ENCODE measurements at places on chromosomes 13 and 19. TPM values are rescaled to one million over a fixed set of nuclear protein-coding genes. Genes with fewer than 3 reads are reported as not detected.

- DNase-seq: no peak
Observed at GRCh38 chr13:105184201-105184600, 1351.3 kb downstream of the EFNB2 start.

- DNase-seq: no peak
Observed at GRCh38 chr13:20782116-20782708, 8.5 kb upstream of the EEF1AKMT1 start.

DNA sequence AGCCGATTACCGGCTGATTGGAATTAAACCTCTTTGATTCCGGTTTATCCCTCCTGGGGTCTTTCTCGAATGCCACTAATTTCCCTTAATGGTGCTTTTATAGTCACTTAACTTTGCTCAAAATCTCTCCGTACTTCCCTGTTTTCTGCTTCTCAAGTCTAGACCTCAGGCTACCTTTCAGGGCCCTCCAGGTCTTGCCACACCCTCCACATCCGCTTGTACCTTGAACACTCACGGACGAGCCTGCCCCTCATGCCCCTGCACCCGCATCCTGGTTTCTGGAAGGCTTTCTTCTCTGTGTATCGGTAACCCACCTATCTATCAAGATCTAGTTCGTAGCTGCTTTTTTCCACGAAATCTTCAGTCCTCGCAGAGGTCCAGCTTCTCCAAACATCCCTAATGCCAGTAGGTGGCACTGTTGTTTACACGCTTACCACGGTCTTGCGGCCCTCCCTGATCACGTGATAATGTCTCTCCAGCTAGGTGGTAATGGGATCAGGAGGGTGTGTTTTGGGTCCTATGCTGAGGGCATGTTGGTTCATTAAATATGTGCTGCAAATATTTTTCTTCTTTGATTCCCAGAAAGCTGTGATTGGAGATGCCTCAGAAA, 13.8 kb downstream of the ATP12A start:
- DNase-seq: peak; percentile 35

GRCh38 chr13:23655321-23655720, 85.1 kb downstream of the TNFRSF19 start:
- no peak for DNase-seq

DNA sequence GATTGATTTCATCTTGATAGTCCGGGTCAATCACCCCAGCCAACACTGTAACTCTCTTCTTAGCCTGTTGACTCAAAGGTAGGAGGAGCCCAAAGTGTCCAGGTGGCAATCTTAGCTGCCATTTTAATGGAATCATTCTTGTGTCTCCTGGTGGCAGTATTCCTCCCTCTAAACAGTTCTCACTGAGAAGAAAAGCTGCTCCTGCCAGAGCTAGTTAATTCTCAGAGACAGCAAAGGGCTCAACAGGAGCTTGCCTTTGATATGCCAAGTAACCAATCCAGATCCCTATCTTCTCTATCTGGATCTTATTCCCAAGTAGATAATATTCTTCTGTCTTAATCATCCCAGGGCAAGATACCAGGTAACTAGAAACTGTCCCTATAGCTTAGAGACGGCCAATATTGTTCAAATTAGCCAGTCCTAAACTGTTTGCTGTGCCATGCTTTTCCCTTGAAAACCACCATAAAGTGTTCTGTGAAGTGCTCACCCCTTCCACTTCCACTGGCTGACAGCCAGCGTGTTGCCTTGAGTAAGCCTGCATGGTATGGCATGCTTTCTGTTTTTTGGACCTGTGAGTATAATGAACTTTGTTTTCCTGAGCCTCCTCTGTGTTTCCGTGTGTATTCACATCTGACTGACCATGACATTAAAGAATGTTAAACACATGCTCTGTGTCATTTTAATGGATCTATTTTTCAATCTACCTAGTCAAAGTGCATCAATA, 463.7 kb upstream of the SLITRK5 start:
- DNase-seq: no peak

DNA sequence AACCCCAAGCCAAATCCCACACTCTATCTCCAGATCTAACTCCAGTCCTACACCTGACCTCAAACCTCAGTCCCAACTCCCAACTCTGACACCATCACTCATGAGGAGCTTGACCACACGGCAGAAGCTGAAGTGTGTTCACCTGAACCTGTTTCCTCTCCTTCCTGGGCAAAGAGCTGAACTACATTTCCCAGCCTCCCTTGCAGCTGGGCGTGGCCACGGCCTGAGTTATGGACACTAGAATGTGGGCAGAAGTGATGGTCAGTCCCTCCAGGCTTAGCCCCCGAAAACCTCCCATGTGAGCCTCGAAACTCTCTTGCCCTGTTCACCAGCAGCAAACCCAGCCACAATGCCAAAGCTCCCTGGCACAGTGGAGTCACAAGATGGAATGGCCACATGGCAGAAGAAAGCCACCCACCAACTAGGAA, 19.5 kb upstream of the MEIS3 start:
- no peak for DNase-seq

DNA sequence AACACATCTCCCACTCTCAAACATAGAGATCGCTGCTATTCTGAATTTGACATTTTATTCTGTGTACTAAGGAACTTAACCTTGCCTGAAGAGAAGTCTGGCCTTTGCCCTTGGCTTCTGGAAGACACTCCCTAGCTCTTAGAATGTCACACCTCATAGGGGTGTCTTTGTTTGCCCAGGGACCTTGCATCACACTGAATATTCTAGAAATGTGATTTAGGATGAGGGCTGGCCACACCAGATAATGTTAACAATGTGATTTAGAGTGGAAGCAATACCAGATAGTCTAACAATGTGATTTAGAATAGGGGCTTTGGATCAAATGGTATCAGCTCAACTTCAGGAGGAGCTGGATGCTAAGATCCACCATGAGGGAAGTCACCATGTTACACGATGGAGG, 6.6 kb downstream of the SIGLECL1 start:
- DNase-seq: no peak

DNA sequence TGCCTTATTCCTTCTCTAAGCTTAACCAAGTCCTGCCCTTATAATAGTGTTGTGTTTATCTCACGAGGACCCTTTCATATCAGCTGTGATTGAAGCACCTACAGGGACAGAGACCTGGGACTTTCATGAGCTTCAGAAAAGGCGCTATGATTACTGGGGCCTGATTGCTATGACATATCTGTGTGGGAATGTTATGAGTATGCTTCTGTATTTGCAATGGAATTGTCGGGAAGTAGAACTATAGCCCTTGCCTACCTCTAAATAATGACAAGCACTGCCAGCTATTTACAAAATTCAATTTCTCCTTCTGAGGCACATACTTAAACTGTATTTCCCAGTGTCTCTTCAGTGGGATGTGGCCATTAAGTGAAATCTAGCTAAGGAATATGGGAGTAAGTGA, 191.5 kb downstream of the LHFPL6 start:
- DNase-seq: no peak

- no peak for DNase-seq
Observed at GRCh38 chr13:19158526-19159174, 23.0 kb downstream of the TUBA3C start.

DNA sequence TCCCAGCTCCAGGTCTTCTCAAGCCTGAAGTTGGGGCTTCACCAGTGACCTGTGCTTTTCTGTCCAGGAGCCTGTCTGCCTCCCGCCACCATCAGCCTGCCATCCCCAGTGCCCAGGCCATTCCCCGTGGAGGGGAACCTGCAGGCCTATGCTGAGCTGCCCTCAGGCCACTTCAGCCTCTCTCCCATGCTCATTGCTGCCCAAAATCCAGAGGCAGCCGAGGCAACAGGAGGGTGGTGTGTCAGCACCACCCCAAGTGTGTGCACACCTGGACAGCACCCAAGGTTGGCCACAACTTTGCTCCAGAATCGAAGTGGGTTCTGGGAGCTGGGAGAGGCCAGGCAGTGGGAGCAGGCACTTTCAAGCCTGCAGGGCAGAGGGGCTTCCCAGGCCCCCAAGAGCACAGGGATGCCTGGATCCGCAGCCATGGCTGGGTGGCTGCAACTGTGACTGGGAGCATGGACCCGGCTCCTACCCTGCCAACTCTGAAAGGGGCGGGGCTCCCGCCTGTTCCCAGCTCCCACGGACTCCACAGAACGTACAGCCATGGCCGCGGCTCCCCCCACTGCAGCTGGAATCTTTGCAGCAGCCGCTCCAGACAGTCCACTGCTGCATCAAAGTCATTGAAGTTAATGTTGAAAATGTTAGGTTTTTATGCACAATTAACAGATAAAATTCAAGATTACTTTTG, 1747.0 kb downstream of the OLFM4 start:
- DNase-seq: no peak

DNA sequence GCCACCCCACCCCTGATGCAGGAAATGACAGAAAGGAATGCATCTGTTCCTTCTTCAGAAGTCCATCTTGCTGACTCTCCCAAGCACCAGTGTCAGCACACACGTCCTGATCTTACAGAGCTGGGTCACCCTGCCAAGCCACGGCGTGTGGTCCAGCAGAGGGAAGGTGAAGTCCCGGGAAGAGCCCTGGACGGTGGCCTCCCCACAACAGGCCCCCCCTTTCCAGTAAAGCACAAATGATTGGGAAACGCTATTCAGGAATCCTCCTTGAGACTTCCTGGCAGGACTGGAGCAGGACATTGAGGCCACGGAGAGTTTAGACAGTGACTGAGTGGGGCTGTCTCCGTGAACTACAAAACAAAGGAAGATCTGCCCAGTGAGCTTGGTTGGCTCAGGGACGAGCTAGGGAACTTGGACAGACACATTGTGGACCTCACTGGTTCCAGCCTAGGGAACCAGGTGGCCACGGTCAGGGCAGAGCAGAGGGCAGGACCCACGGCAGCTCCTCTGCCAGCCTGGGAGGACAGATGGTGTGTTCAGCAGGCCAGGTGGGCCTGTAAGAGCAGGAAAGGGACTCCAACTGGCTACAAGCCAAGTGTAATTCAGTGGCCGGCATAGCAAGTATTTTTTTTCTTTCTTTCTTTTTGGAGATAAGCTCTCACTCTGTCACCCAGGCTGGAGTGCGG, 41.7 kb downstream of the ELL start:
- DNase-seq: no peak

DNA sequence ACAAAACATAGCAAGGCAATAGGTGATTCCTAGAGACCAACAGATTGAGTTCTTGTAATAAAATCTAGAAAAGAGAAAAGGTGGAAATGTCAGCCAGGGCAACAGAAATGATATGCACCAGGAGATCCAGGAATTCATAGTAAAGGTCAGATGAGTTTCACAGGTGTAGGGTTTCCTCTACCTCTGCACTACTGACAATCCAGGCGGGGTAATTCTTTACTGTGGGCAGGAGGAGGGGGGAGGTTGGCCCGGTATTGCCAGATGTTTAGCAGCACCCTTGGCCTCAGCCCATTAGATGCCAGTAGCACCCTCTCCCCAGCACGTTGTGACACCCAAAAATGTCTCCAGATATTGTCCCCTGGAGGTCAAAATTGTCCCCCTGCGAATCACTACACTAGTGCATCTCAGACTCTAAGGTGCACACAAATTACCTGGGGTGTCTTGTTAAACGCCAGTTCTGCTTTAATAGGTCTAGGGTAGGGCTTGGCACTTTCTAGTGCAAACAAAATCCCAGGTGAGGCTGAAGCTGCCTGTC, 3.5 kb upstream of the UBAC2 start:
- no peak for DNase-seq

- DNase-seq: peak; percentile 71
Observed at GRCh38 chr19:44207126-44207803, 5.1 kb upstream of the ZNF227 start.

DNA sequence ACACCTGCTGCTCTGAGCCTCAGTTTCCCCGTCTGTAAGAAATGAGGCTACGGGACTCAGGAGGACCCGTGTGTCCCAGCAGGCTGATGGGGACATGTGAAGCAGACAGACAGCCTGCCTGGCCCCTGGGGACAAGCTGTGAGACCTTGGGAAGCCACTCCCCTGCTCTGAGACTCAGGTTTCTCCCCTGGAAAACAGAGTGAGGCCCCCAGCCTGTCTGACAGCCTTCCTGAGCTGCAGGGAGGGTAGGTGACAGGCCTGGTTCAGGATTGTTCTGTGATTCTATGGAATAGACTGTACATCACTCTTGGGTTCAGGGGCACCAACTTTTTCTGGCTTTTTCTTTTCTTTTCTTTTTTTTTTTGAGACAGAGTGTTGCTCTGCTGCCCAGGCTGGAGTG, 2.9 kb upstream of the NTF4 start:
- DNase-seq: no peak

DNA sequence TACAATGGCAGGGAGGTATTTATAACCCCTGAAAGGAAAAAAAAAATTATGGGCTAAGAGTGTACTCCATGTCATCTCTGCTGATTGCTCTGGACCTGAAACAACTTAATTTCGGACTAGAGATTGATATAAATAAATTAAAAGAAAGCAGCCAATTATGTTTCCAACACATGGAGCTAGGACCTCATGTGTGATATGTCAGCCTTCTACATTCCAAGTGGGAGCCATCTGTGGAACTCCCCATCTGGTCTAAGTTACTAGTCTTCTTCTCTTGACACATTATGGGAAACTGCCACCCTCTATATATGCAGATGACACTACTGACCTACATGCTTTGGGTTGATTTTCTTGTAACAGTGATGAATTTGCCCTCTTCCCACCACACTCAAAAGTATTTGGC, 86.1 kb downstream of the FLT1 start:
- no peak for DNase-seq

GRCh38 chr13:47215736-47216135, 318.9 kb upstream of the HTR2A start:
- no peak for DNase-seq

GRCh38 chr19:48938256-48938655, 4.8 kb downstream of the DHDH start:
- DNase-seq: no peak

GRCh38 chr13:113749967-113750366, 9.1 kb upstream of the TMEM255B start:
- no peak for DNase-seq

DNA sequence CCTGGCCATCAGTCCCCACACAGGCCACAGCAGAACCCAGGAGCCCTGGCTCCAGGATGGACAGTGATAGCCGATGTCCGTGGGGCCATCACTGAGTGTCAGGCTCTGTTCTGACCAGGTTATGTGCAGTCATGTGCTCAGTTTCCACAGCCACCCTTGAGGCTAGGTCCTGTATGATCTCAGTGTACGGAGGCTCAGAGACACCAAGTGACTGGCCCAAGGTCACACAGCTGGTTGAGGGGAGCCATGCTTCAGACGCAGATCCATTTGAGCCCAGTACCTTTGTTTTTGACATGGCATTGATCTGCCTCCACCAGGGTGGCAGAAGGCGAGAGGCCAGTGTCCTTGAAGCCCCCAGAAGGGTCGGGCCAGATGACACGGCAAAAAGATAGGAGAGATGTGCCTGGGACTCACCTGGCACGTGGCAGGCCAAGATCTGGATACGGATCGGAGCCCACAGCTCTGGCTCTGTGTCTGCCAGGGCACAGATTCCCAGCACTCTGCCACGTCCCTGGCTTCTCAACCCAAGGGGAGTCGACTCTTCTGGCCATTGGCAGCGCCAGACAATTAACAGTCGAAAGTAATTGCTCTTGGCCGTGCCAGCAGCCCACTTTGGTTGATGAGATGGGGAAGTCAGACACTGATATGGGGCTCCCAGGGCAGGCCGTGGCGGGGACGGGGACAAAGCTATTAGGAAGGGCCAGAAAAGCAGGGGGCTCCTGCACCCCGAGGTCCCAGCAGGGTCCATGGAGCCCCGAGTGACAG, 15.6 kb downstream of the EVI5L start:
- DNase-seq: no peak

Gene ZNF414
- 23.6 TPM for total RNA-seq

Gene KLF2
- total RNA-seq: 2.7 TPM

Gene CASP14
- not detected for total RNA-seq

Gene PODNL1
- not detected for total RNA-seq

Gene CYP2A6
- not detected for total RNA-seq

Gene METTL21C
- not detected for total RNA-seq

Gene MEDAG
- total RNA-seq: not detected

Gene HAUS8
- 28.8 TPM for total RNA-seq

Gene MATK
- 27.5 TPM for total RNA-seq

Gene FFAR3
- 0.92 TPM for total RNA-seq

Gene SARS2
- total RNA-seq: 41.1 TPM

Gene WTIP
- 1.0 TPM for total RNA-seq

Gene LCP1
- 741 TPM for total RNA-seq
